ENCODE measurements at places on chromosomes 13 and 19.
A peak's percentile ranks its signal among the peaks of the same experiment; 100 is the strongest.

DNA sequence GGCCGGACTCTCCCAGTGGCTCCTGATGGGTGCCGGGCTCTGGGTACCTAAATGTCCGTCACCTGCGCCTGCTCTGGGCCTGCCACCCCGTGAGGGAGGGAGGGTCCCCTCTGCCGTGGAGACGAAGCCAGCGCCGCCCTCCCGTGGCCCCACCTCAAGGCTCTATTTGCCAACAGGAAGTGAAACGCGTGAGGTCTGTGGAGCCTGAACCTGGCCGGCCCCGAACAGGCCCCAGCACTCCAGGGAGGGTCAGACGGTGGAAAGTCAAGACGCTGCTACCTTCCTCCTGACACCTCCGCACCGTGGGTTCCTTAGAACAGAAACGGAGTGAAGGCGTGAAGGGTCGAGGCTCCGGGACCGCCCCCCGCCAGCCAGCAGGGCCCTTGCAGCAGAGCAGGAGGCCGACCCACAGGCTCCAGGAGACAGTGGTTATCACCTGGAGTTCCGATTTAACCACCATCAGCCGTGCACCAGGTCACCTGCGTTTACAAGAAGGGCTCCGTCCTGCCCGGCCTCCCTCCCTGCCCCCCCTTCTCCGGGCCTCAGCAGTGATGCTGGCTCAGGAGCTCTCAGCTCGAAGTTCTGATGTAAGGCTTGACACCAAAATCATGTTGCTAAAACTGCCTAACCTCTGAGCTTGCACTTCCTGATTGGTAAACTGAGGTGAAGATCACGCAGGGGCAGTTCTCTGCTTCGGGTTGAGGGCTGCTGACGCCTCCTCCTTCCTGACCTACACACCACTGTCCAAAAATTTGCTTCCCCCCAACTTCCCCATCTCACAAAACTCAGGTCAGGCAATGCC is 50.9 kb upstream of the C13orf46 start:
- no peak for DNase-seq

DNA sequence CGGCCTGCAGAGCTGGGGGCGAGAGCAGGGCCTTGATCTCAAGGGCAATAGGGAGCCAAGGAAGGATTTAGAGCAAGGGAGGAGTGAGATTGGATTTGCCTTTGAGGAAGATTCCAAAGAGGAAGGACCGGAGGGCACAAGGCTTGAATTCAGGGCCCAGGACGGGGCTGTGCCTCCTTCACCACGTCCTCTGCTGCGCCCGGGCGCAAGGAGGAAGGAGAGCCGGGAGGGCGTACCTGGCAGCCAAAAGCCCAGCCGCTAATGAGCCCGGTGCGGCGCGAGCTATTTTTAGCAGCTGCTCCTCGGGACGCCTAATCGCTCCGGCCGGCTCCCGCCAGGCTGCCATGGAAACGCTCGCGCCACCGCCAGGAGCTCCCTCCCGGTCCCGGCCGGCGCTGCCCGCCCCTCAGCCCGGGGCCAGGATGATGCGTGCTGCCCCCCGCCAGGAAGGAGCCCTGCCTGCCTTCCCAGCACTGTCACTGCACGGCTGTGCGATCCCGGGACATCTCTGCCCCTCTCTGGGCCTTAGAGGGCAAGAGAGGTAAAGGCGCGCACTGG is 31.3 kb downstream of the TINCR start:
- no peak for DNase-seq

- DNase-seq, result no peak
Measured at GRCh38 chr19:48913114-48913889, 13.2 kb downstream of the NUCB1 start.

- DNase-seq, result no peak
Measured at GRCh38 chr13:99275093-99275469, 16.9 kb upstream of the GPR18 start.

DNA sequence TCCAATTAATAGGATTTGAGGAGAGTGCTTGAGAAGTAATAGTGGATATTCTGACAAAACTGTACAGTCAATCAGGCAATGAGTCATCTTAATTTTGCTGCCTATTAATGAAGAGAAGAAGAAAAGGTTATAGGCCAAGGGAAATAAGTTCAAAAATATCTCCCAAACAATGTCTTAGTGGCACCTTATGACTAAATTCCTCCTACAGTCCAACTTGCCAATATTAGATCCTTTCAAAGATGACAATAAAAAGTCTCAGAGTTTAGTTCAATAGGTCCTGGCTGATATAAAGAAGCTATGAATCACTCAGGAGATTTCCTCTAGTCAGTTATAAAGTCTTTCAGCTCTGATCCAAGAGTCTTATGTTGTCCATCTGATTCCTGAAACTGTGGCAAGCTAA is 27.9 kb downstream of the UGGT2 start:
- DNase-seq, result no peak

- DNase-seq, result no peak
Measured at GRCh38 chr13:37270226-37271001, 164.9 kb upstream of the CSNK1A1L start.

- no peak for DNase-seq
Measured at GRCh38 chr13:105538346-105538745, 997.1 kb downstream of the EFNB2 start.

DNA sequence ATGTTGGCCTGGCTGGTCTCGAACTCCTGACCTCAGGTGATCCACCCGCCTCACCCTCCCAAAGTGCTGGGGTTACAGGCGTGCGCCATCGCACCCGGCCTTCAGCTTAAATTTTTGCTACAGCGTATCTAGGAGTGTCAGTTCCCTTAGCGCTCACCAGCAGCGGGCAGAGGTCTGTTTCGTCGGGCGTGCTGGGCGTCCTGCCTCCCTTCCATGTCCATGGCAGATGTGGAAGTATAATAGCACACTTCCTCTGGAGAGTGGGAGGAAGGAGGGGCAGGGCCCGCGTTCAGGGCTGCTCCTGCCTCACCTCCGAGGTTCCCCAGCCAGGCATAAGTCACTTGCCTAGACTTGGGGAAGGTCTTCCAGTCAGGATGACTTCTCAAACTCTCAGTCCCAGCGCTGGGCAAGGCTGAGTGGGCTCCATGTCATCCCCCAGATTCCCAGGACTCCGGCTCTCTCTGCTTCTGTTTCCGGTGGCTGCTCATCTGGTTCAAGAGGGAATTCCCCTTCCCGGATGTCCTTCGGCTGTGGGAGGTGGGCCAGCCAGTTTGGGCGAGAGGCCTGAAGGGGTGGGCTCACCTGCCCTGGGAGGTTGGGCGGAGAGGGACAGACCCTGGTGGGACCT is 9.5 kb downstream of the IL4I1 start:
- no peak for DNase-seq

DNA sequence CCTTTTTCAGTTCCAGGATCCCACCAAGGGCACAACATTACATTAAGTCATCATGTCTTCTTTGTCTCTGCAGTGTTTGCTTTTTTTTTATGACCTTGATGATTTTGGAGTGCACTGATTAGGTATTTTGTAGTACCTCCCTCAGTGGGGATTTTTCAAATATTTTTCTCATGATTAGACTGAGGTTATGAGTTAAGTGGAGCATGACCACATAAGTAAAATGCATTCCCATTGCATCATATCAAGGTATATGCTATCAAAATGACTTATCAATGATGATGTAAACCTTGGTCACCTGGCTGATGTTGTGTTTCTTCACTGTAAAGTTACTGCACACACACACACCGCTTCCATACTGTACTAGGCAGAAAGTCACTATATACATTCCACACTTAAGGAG is 96.7 kb upstream of the TRPC4 start:
- no peak for DNase-seq

DNA sequence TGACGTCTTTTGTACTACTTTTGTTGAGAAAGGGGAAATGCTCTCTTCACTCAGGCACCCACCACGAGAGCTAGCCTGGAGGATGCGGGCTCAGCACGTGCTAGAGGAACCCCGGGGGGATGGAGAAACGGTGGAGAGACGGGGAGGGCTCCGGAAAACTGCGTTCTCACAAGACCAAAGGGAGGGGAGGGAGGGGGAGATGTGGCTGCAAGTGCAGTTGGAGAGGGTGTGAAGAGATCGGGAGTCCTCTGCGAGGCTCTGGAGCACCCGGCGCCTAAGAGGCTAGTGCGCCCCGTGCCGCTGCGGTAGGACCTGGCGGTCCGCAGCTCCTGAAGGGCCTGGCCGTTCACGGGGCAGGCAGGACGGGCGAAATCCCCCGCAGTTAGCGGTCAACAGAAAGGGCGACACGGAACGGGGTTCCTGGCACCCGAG is 43.4 kb upstream of the XPO4 start:
- no peak for DNase-seq

- no peak for DNase-seq
Measured at GRCh38 chr13:72556945-72557344, 170.5 kb downstream of the MZT1 start.

DNA sequence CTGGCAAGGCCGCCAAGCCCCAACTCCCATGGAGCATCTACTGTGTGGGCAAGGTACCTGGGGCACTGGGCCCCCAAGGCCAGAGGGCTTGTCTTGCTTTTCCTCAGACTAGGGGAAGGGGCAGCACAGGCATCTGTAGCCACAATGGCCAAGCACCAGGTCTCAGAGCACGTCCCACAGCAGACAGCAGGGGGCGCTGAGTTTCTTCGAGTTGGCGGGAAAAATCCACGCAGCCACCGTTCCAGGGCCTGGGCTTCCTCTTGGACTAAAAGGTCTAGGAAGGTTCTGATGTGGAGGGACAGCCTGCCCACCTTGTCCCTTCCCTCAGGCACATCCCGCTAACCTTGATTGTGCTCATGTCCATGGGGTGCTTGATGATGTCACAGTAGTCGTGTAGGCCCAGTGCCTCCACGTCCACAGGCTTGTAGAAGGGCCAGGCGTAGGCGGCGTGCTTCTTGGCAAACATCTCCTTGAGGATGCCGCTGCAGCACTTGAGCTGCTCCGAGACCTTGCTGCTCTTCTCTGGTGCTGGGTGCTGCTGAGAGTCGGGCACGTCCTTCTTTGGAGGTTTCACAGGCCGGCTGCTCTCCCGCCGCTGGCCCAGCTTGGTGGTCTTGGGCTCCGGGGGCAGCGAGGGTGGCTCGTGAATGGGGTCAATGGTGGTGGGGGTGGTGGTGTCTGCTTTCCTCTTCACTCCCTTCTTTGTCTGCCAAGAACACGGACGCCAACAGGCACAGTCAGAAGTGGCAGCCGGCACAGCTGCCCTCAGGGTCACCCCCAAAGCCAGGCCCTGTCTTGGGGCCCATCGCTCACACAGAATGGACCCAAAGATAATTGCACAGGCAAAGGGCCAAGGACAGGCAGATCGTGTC is 32.0 kb upstream of the EPHX3 start:
- no peak for DNase-seq

DNA sequence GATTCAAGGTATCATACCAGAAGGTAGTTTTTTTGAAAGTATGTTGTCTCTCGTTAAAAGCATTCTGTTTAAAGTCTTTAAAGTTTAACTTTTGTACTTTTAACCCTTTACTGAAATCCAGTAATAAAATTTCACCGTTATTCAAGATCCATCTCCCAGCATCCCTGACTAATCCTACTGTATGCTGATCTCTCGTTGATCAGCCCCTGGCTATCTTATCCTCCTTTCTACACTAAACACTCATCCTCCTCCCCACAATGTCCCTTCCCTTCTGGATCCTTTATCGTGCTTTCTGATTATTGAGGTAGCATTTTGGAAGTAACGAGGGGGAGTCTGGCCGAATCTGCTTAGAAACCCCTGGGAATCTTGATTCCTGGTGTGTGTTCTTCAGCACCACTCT is 1.3 kb downstream of the TPP2 start:
- DNase-seq, result no peak

- DNase-seq, result no peak
Measured at GRCh38 chr19:13817018-13817614, 21.9 kb downstream of the ZSWIM4 start.

DNA sequence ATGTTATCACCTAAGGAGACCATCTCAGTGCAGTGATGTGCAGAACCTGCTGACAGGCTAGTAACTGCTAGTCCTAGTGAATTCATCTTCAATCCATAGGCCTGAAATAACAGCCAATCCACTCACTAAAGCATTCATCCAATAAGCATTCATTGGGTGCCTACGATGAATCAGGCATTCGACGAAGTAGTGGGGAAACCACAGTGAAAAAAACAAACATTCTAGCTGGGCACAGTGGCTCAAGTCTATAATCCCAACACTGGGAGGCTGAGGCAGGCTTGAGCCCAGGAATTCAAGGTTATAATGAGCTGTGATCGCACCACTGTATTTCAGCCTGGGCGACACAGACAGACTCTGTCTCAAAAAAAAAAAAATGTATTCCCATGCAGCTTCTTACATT is 135.6 kb downstream of the RNF17 start:
- no peak for DNase-seq

DNA sequence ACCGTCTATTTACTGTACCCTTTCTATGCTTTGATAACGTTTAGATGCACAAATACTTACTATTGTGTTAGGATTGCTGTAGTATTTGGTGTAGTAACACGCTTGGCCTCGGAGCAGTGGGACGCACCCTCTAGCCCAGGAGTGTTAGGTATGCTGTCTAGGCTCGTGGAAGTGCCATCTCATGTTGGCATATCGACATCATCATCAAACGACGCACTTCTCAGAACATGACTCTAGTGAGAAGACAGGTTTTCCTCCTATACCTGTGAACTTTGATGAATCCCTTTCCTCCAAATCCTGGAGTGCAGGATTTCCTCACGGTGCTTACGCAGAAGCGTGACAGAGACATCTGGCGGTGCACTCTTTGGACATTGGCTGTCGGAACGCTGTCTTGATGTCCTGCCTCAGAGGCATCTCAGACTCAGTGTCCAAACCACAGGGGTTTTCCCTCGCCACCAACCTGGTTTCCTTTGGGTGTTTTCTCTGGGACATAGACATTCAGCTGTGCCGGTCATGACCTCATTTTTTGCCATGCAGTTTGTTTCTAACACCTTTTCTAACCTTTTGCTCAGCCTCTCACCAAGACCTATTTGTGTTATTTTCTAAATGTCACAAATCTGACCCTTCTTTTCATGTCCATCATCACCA is 6.3 kb downstream of the SNRNP70 start:
- DNase-seq, result no peak

DNA sequence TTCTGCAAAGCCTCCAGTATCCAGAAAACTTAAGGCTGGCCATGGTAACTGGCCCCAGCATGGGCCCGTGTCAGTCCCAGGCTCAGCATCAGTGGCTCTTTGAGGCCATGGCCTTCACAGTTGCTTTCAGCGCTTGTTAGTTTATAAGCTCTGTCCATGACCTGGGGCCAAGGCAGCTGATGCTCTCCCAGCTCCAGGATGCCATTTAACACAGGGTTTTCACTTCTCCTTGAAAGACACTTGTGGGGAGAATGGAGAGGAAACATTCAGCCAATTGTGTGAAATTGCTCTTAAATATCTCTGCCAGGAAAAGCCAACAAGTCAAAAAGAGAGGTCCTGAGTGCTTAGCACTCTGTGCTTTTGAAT is 321.3 kb downstream of the FOXO1 start:
- peak; percentile 69 for DNase-seq

DNA sequence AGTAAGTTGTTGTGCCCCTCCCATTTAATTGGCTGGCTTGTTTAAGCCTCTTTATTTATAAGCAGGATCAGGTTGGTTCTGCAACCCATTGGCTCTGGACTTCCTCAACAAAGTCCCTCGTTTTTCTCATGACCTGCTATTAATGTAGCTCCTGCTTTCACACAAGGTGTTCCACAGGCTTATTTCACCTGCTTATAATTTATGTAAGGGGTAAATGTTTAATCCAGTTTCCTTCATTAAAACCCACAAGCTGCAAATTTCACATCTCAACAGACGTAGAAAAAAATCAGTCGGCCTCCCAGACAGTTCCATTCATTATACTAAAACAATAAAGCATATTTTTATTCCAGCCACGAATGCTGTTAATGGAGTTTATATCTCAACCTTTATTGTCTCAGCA is 86.1 kb downstream of the TBC1D4 start:
- DNase-seq, result no peak

Measured in vagina (tissue), 2 donors.